SJCRH30 (cell line): ENCODE measurements at places on chromosomes 13 and 19.

DNA sequence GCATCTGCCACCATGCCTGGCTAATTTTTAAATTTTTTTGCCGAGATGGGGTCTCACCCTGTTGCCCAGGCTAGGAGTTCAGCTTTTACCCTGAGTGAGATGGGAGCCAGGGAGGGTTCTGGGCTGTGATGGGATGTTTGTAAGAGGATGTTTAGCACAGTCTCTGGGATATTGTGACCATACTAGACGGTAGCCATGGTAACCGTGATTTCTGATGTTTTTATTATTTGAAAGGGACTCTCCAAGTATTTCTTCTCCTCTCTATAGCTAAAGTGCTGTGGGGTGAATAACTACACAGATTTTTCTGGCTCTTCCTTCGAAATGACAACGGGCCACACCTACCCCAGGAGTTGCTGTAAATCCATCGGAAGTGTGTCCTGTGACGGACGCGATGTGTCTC is 10.4 kb downstream of the TSPAN16 start:
- no peak for DNase-seq

GRCh38 chr19:5907241-5907640 is 2.6 kb downstream of the VMAC start:
- no peak for DNase-seq

- DNase-seq: no peak
Observed at GRCh38 chr19:33612928-33613619, 8.7 kb upstream of the CHST8 start.

- DNase-seq: no peak
Observed at GRCh38 chr19:41649827-41650226, 23.0 kb upstream of the CEACAM4 start.

DNA sequence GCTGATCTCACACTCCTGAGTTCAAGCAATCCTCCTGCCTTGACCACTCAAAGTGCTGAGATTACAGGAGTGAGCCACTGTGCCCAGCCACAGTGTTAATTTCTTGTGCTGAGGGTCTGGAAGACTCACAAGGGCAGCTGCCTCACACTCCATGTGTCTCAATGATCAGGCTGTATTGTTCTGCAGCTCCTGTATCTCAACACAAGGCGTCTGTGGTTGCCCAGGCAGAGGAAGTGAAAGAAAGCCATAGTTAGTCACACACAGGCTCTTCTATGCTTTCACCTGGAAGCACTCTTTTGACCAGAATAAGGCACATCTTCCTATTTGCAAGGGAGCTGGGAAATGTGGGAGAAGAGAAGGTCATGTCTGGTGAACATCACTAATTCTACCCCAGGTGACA is 107.3 kb upstream of the ZNF507 start:
- no peak for DNase-seq

GRCh38 chr13:44012910-44013757 is 133.4 kb downstream of the LACC1 start:
- no peak for DNase-seq
